Mesenchymal stem cell (in vitro differentiated cells and primary cell): ENCODE measurements at places on chromosomes 16 and 17.

- no peak for DNase-seq
Observed at GRCh38 chr16:83269048-83269447, 538.7 kb upstream of the HSBP1 start.

DNA sequence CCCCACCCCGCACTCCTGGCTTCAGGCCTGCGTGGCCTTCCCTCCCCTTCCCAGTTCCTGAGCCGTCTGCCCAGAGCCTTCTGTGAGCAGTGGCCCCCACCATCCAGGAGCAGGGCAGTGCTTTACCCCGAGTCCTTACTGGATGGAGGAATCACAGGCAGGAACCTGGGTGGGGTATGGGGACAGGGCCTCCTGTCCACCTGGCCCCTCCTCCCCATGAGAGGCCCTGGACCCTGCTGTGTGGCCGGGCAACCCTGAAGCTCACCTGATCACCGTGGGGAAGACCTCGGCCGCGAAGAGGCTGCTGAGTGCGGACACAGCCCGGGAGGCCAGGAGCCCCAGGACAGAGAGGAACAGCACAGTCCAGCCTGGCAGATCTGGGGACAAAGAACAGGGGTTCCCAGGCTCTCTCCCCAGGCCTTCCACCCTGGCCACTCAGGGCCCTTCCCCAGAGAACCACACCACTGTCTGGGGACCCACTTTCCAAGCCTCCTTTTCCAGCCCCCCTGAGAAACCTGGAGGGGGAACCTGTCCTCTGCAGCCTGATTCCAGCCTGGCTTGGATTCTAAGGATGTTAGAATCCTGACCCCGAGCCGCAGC, 3.2 kb downstream of the SLC22A31 start:
- DNase-seq: no peak

DNA sequence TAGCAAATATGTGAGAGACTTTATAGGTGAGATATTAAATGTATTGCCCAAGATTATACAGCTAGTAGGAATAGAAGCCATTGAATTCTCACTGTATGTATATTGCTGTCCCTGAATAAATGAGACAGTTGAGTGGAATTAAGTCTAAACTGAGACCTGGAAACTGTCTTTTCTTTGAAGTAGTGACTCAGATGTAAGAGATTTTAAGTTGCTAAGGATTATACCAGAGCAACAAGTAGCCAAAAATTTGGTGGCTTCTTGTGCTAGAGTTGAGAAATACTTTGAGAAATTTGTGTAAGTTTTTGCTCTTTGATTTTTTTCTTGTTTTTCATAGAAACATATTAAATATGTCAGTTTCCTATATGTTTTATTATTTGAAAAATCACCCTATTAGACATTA, 58.7 kb downstream of the TANC2 start:
- no peak for DNase-seq

GRCh38 chr16:1607971-1608370, 3.9 kb downstream of the IFT140 start:
- no peak for DNase-seq

- DNase-seq: no peak
Observed at GRCh38 chr17:51152766-51153209, 571 bp upstream of the NME1 start.

DNA sequence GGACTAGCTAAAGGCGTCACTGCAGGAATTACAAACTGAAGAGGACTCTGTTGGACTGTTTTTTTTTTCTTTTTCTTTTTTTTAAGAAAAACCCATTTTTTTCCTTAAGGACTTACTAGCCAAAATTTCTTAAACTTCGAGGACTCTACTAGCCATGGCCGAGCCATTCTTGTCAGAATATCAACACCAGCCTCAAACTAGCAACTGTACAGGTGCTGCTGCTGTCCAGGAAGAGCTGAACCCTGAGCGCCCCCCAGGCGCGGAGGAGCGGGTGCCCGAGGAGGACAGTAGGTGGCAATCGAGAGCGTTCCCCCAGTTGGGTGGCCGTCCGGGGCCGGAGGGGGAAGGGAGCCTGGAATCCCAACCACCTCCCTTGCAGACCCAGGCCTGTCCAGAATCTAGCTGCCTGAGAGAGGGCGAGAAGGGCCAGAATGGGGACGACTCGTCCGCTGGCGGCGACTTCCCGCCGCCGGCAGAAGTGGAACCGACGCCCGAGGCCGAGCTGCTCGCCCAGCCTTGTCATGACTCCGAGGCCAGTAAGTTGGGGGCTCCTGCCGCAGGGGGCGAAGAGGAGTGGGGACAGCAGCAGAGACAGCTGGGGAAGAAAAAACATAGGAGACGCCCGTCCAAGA, 878 bp downstream of the HEXIM1 start:
- DNase-seq: peak; percentile 91

- no peak for DNase-seq
Observed at GRCh38 chr16:13911306-13911705, 8.6 kb upstream of the ERCC4 start.

GRCh38 chr17:4304417-4305027, 40.7 kb upstream of the ANKFY1 start:
- DNase-seq: peak; percentile 66

GRCh38 chr17:28999206-28999605, 6.6 kb downstream of the SEZ6 start:
- DNase-seq: no peak

DNA sequence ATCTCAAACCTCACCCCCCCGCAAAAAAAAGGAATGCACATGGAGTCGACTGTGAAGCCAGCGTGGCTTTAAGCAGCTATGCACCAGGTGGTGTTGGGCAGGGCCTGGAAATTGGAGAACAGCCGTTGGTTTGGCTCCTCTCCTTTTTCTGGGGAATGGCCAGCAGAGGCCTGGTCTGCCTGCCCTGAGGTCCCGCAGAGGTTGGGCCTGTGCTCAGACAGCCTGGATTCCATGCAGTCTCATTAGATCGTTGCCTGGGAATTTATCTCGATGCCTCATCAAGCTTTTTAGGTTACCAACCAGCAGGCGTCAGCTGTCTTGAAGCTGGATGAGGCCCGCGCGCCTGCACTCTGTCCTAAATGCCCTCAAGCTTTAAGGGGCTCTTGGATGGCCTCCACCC, 9.8 kb downstream of the SLC12A3 start:
- peak; percentile 5 for DNase-seq

DNA sequence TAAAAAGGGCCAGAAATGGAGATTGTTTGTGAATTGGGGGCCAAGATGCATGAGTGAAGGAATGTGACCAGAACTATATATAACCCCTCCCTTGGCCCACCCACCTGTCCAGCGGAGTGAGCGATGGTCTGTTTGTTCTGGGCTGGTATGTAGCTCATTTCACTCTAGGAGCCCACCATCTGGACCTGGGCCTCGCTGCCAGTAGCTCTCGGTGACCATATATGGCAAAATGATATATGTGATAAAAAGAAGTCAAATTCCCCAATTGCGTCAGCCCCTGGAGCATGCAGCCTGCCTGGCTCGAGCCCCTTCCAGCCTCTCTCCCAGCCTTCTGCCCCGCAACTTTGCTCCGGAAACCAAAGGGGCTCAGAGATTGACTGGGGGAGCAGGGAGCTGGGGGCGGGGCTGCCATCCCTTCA, 47.3 kb downstream of the CCDC42 start:
- peak; percentile 74 for DNase-seq

GRCh38 chr16:81673432-81673831, 105.7 kb upstream of the PLCG2 start:
- DNase-seq: no peak

- peak; percentile 81 for DNase-seq
Observed at GRCh38 chr17:66506641-66507040, 204.2 kb downstream of the PRKCA start.

GRCh38 chr17:63475491-63476412, 1.1 kb upstream of the ACE start:
- DNase-seq: no peak

- no peak for DNase-seq
Observed at GRCh38 chr17:9331279-9332131, 244.1 kb downstream of the STX8 start.

GRCh38 chr17:45231481-45232116, 9.9 kb downstream of the FMNL1 start:
- DNase-seq: no peak

DNA sequence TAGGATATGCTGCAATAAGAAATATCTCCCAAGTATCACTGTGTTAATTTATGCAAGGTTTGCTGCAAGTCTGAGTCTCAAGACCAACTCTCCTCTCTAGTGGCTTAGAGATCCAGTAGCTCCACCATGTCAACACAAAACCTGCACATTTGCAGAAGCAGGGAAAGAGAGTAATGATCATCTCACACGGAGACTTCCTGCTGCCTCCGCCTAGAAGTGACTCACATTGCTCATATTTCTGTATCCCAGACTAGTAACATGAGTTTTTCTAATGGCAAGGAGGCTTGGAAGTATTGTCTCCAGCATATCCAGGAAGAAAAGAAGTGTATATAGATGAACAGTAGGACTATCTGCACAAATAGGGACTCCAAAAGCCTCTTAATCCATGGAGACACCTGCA, 15.0 kb upstream of the IRX6 start:
- DNase-seq: no peak

GRCh38 chr17:29214215-29215146, 32.2 kb upstream of the CRYBA1 start:
- DNase-seq: no peak

- DNase-seq: no peak
Observed at GRCh38 chr16:30022887-30023286, at the start of gene C16orf92. C16orf92 (plus strand) TSS chr16:30023198; CDS start chr16:30023341, 143 bp downstream.

GRCh38 chr17:37465069-37465616, 24.5 kb upstream of the DUSP14 start:
- DNase-seq: peak; percentile 52

GRCh38 chr16:50844840-50845239, 103.0 kb downstream of the CYLD start:
- DNase-seq: no peak

- DNase-seq: no peak
Observed at GRCh38 chr17:55284001-55284884, 19.5 kb downstream of the HLF start.

DNA sequence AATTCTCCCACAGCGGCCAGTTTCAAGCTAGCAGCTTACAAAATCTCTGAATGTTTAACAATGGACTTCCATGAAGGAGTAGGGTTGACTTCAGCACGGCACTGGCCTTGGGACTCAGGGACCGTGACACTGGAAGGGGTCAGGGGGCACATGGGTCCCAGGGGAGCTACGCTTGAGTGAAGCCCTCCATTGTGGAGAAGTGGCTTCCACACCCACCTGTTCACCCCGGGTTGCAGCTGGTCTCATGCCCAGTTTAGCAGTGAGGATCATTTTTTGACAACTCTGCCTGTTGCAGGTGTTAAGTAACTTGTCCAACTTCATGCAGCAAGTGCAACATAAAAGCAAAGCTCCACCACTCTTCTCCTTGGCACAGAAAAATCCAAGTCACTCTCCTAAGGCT, 510.2 kb downstream of the CDH13 start:
- no peak for DNase-seq

DNA sequence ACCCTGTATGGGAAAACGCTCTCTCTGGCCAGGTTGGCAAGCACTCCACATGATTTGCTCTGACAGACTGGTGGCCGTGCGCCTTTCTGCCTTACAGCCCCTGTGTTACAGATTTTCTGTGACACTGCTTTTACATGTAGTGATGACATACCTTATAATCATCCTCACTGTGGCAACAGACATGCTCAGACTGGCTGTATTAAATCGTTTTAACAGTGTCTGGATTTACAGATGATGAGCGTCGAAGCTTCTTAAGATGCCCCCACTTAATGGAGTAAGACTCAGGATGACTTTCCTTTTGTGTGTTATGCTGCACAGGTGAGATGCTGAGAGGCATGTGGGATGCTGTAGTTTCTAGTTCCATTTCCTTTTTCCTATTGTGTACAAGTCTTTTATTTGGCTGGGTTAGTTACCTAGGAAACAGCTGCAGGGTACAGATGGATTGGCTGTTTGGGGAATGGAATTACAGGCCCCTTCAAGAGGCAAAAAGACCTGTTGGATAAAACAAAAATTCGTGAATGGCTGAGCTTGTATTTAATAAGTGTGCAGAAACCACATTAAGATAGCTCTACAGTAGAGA, 20.9 kb upstream of the VWA3A start:
- DNase-seq: no peak
